Fibroblast of skin of back (primary cell): ENCODE measurements at places on chromosomes 12 and 14.

DNA sequence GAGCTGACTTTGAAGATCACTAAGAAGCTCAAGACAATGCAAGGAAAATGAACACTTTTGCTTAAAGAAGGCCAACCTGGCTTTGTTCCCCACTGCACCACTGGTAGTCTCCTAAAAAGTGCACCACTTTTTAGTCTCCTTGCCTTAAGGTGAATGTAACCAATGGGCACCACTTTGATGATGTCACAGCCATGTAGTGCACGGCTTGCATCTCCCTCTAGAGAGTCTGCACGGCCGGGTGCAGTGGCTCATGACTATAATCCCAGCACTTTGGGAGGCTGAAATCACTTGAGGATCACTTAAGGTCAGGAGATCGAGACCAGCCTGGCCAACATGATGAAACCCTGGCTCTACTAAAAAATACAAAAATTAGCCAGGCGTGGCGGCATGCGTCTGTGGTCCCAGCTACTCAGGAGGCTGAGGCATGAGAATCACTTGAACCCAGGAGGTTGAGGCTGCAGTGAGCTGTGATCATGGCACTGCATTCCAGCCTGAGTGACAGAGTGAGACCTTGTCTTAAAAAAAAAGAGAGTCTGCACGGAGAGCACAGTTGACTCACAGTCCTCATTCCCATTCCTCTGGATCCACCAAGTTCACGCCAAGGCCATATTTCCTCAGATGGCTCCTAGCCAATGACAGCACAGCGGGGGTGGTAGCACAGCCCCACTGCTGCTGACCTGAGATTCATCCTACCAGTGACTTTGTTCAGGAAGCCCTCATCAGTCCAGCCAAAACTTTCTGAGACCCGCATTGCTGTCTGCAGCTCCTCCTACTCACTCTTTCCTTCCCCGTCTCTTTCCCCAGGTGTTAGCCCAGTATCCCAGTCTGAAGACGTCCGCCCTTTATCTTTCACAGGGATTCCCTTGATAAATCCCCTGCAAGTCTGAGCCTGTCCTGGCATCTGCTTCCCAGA, 16.5 kb upstream of the IFT81 start:
- DNase-seq: peak; percentile 97

DNA sequence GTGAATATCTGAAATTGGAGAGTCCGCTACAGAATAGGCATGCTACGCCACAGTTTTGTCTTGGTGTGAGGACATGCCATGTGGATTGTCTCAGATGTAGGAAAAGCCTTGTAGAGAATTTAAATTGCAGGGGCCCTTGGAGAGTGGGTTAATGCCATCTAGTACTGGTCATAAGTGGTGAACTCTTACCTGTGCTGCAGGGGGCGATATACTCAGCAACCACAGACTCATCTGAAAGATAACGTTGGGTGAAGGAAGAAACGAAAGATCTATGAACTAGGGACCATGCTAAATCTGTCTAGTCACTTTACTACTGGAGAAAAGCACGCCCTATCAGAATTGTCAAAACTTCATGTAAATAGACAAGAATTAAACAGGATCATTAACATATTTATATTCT, 33.7 kb upstream of the A2M start:
- no peak for DNase-seq

DNA sequence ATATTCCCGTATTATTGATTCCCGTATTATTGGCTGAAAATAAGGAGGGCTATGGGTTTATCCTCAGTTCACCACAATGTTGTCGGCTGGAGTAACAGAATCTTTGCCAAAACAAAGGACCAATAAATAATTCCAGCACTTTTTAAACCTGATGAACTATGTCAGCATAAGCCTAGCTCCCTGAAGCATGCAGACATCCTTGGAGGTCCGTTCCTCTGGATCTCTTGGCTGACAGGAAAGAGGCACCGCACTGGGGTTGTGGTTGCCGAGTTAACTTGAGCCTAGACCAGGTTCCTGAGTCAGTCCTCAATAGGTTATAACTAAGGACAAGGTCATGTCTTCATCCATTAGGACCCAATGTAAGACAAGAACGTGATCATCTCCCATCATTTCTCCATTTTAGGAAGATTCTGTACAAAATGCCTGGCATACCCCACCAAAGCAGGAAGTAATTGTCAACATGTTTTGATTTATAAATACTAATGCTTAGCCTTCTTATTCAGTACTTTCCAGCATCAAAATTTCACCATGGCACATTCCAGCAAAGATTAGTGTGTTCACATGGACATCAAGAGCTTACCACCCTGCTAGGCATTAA, 36.6 kb downstream of the NID2 start:
- DNase-seq: peak; percentile 58

- DNase-seq: no peak
These were observed 62.4 kb downstream of the ARL6IP4 start for GRCh38 chr12:123042833-123043232.

- DNase-seq: no peak
These were observed 98.5 kb downstream of the ARID2 start for GRCh38 chr12:45827974-45828373.

DNA sequence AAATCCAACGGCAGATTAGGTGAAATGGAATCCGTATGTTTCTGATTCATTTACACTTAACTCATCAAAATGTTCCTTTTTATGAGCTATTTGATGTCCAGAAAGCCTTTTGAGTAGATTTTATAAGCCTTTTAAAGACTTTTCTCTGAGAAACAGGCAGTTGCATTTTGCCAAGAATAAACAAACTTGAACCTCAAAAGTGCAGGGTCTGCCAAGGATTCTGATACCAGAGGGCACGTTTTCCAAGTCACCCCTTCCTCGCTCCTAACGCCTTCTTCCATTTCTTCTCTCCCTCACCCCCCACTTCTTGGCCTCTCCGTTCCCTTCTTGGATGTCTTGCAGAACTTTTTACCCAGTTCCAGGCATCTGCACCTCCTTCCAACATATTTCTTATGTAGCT, 200.6 kb upstream of the TBX3 start:
- DNase-seq: no peak

DNA sequence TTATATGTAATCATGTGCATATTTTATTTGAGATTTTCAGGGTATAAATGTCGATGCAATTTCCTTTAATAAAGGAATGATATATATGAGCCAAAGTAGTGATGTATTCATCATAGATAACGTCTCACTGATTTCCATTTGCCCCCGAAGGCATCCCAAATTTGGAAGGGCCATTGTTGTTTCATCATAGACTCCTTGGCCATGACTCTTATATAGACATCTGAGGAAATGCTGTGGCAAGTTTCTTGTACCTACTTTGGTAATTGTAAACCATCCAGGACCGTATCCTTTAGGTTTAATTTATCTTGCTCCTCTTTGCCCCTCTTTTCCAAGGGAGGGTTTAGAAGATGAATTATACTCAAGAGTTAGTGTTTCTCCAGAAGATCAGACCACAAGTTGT, 84.7 kb downstream of the SAMD4A start:
- DNase-seq: no peak

GRCh38 chr12:77122236-77122635, 56.9 kb upstream of the E2F7 start:
- peak; percentile 98 for DNase-seq

DNA sequence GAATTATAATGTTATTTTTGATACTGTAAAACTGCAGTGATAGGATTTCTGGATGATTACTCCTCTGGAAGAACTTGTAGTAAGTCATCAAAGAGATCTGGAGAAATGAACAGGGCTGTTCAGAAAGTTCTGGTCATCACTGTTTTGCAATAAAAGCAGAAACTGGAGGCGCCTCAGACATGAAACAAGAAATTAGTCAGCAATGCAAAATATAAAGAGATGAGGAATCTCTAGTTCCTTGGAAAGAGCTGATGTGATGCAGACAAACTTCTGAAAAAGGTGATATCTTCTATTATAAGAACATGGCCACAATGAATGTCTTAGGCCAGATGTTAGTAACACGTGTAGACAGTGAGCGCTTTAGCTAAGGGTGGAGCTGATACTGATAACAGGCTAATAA, 9.5 kb downstream of the ACIN1 start:
- no peak for DNase-seq

GRCh38 chr12:31323391-31324115, 2.4 kb downstream of the SINHCAF start:
- DNase-seq: no peak

- DNase-seq: peak; percentile 49
These were observed 283.8 kb downstream of the PAWR start for GRCh38 chr12:79406993-79407392.

DNA sequence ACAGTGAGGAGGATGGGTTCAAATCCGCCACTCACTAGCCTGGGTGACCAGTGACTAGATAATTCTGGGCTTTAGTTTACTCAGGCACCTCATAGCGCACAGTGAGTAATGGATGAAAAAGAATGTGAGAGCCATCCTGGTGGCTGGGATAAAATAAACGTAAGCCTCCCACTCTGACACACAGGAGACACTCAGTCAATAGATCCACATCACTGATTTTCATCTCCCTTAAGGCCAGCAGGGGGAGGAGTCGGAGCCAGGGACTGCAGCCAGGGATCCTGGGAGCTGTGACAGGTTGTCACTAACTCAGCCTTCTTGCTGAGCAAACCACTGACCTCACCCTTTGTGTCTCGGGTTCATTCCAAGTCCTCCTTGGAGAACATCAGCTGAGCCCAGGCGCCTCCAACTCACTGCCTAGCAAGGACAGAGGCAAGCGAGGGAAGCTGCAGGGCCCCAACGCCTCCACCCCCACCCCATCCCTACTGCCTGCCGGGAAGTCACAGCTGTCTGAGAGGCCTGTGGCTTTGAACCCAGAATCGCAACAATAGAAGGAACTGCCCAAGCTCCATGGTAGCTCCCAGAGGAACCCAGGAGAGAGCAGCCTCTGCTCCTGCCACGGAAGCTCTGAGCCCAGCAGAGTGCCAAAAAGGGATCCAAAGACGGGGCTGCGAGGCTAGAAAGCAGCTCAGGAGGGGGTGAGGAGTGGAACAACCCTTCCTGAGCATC, 30.7 kb downstream of the PXN start:
- peak; percentile 99 for DNase-seq

- DNase-seq: peak; percentile 83
These were observed 3.7 kb upstream of the DHRS4L2 start for GRCh38 chr14:23984891-23985602.

GRCh38 chr12:21763531-21763930, 11.0 kb downstream of the KCNJ8 start:
- DNase-seq: no peak

GRCh38 chr14:24334431-24335291, at the start of gene ADCY4:
TSS of gene ADCY4 (minus strand) at chr14:24335071. CDS start at chr14:24334652, 419 bp downstream.
- no peak for DNase-seq

GRCh38 chr12:100601626-100602025, 28.1 kb downstream of the GAS2L3 start:
- no peak for DNase-seq

GRCh38 chr12:7058163-7058845, 2.2 kb upstream of the C1S start:
- no peak for DNase-seq

- no peak for DNase-seq
These were observed 237.6 kb upstream of the AMIGO2 start for GRCh38 chr12:47317175-47317915.

DNA sequence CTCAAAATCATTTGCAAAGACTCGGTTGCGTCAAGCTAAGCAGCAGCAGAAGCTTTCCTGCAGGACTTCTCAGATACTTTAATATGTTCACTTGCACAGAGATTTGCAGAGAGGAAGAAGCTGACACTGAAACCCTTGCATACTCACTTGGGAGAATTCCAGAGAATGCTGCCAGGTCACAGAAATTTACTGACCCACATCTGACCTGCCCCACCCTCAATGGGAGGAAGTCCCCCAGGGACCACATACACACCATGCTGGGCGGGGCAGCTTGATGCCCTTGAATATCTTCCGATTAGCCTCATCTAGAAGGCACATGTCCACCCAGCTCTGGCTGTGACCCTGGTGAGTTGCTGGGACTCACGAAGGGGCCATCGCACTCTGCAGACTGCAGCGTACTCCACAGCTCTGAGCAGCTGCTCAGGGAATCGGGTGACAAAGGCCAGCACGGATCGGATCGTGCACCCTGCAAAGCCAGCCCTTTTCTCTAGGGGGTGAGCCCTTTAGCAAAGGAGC, 83.2 kb downstream of the ITPK1 start:
- DNase-seq: peak; percentile 58

- DNase-seq: no peak
These were observed 42.8 kb downstream of the PRICKLE1 start for GRCh38 chr12:42546709-42547108.

DNA sequence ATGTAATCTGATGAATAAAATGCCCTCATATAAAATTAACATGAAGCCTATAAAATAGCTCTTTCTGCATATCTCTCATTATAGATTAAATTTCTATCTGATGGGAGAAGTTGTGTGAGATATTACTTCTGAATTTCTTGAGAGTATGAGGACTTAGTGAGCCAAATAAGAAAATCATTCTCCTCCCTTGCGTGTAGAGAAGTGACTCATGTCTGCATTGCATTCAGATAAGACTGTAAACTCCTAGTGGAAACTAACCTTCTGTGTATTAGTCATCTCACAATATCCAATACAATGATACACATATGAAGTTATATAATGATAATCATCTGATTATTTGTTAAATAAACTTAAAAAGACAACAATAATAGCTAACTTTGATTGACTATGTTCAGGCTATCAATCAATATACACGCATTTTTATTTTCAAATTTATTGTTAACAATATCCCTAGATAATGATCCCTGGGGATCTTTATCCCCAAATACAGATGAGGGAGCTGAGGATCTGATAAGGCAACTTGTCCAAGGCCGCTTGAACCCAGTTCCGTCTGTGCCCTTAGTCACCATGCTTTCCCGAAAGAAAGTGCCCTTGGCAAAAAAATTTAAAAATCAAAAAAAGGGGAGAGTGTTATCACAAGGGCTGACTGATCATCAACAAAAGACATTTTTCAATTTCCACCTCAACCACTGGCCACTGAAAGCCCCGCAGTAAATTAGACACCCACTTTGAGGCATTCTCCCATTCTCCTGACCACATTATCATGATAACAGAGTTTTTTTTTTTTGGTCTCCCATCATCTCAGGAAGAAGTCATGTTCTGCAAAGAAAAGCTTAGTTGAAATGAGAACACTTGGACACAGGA, 189.2 kb upstream of the RASSF8 start:
- DNase-seq: peak; percentile 86

DNA sequence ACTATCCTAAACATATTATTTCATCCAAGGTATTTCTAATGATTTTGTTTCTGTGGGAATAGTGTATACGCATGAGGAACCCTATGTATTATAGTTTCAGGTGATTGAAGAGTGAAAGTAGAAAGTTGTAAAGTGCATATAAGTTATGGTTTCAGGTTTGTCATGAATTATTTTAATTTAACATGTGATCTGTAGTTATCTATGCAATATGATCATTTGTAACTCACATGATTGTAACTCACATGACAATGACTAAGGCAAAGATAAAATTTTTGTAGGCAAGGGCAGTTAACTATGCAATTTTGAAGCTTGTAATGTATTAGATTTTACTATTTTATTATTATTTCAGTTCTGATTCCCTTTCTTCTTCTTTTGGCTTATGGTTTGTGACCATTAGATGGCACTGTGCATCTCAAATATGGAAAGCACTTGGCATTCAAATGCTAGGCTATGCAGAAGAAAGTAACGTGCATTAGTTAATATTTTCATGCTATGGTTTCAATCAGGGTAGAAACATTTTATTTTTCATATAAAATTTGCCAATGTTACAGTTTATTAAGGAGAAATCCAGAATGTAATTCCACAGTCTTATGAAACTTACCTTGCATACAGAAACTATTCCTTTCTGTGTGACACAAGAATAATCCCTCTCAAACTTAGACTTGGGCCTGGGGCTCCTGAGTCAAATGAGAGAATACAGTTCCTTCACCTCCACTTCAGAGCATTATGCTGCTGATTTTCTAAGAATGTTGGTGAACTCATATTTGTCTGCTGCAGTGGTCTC, 15.8 kb upstream of the TMEM30B start:
- DNase-seq: peak; percentile 51
